ENCODE measurements at places on chromosomes 4 and X. TPM values are rescaled to one million over a fixed set of nuclear protein-coding genes. Genes with fewer than 3 reads are reported as not detected.

DCLK2 gene
- 0.71 TPM for total RNA-seq

DNA sequence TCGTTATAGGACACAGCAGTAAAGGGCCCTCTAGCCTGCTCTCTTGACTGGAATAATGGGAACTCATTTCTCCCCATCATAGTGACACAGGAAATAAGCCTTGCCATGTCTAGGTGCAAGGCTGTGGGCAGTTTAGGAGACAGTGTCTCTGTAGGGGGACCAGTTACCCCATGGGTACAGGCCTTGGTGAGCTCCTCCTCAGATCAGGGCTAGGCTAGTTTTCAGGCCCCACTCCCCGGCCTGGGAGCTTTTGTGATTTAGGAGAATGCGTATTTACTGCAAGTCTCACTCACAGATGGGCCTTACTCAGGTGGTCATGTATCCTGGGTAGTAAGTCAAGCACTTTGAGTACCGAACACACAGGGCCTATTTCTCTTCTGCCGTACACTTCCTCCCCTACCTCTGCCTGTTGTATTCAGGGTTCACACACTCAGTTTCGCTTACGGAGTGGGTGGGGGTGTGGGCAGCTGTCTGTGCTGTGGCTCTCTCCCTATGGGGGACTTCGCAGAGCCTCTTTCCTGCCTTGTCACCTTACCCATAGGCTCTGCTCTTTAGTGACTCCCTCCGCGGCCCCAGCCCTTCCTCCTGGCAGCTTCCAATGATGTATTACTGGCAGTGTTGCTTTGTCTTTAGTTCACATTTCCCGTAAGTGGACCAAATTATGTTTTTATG is 34.2 kb downstream of the FAM193A start:
- peak; percentile 63 for DNase-seq

DNA sequence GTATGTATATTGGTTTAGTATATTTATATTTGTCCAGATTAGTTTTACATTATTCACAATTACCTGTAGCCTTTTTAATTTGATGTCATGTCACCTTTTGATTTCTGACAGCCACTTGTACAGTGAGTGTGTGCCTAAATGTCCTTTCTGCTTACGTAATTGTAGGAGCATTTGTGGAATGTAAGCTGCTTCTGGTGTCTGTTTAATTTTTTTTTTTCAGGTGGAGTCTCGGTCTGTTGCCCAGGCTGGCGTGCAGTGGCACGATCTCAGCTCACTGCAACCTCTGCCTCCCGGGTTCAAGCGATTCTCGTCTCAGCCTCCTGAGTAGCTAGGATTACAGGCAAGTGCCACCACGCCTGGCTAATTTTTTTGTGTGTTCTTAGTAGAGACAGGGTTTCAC is 91.2 kb upstream of the XAGE2 start:
- DNase-seq, result no peak

CLTRN gene
- total RNA-seq, result not detected

- no peak for DNase-seq
These were observed 123.5 kb downstream of the PTPN13 start for GRCh38 chr4:86717651-86718050.

DNA sequence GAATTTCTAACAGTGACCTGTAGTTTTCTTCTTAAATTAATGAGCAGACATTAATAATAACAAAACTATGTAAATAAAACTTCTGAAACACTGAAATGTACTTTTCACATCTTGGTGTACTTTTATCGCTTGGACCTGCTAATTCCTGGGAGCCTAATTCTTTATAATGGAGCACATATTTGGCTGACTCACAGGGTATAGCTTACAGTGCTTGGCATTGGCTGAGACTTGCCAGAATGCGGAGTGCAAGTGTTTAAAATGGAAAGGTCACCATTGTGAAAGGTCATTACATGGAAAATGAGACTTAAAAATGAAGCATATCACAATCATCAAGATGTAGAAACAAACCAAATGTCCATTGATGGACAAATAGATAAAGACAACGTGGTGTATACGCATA is 137.3 kb upstream of the PDLIM3 start:
- no peak for DNase-seq

- no peak for DNase-seq
These were observed 339 bp downstream of the CUL4B start for GRCh38 chrX:120560405-120560841.

GRCh38 chrX:25206778-25207177 is 191.0 kb upstream of the ARX start:
- no peak for DNase-seq

GRCh38 chrX:136268051-136269048 is 17.1 kb upstream of the MAP7D3 start:
- DNase-seq, result no peak

GRCh38 chr4:127698789-127699200 is 31.4 kb upstream of the SLC25A31 start:
- no peak for DNase-seq

LRIT3 gene
- total RNA-seq, result 0.08 TPM

XAGE2 gene
- not detected for total RNA-seq

AVPR2 gene
- 1.9 TPM for total RNA-seq

TACR3 gene
- total RNA-seq, result not detected

GRCh38 chr4:33931026-33931425 is 2313.3 kb downstream of the ARAP2 start:
- DNase-seq, result no peak

DNA sequence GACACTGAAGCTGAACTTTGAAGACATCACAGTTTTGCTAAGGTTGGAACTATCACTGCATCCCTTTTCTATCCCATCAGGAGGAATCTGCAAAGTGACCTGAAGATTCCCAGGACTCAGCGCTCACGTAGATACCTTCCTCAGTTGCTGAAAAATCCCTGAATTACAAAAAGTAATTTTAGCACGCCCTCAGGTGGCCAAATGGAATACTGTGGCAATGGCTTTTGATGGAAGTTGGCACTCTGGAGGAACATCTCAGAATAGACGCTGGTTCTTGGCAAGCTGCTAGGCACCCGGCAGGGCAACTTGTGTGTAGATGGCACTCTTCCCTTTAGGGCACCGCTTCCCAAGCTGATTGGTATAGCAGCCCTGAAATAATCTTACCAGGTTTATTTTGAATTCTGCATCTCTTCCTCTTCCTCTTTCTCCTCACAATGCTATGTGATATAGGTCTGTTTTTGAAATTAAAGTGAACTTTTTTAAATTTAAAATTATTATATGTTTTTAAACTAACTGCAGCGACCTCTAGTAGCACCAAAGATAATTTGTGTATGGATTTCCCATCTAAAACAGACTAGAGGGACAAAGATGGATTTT is 16.3 kb upstream of the ESX1 start:
- peak; percentile 33 for DNase-seq

DNA sequence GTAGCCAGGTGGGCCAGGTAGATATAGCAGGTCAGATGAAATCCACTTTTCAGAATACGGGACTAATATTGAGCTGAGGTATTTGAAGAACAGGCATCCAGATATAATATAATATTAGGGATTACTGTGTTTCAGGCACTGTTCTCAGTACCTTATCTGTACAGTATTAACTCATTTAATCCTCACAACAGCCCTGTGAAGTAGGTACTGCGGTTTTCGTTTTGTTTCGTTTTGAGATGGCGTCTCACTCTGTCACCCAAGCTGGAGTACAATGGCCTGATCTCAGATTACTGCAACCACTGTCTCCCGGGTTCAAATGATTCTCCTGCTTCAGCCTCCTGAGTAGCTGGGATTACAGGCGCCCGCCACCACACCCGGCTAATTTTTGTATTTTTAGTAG is 129.6 kb downstream of the IL1RAPL2 start:
- no peak for DNase-seq

DNA sequence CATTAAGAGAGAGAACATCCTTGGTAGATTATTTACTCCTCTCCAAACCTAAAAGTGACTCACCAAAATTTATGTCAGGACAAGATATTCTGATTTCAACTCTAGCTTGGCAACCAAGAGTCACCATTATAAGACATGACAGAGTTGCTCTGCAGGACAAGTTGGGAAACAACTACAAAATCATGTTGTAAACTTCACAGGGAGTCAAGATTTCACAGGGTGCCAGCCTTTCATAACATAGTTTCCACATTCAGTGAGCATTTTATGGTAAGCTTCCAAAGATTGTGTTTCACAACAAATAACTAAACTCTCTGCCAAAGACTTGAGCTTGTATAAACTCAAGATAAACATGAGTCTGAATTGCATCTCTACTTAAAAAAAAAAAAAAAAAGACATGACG is 121.0 kb upstream of the DIAPH2 start:
- no peak for DNase-seq

STK26 gene
- total RNA-seq, result 0.79 TPM

JCHAIN gene
- 2.2 TPM for total RNA-seq

ODAPH gene
- total RNA-seq, result not detected

DNA sequence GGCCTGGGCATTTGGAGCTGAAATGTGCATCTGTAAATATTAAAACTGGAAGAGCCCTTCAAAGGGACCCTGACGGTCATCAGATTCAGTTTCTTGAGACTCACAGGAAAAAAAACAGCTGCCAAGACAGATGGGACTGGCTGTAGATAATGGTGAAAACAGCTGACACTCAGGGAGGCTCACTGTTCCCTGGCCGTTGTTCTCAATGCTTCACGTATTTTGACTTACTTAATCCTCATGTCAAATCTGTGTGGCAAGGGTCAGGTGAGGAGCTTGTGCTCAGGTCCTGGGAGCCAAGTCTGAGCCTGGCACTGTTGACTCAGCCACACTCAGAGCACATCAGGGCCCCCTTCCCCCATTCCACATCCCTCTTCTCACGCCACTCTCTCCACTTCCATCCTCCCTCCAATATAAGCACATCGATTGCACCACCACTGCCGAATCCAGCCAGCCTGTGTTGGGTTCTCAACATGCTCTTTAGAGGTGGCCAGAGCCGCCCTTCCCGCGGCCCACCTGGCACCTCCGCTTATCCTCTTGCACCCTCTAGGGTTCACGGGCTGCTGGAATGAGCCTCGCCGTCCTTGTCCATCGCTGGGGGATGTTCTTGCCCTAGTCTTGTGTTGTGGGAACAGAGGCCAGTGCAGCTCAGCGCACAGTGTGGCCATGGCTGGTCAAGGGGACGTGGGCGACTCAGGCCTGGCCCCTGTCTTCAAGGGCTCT is 40.1 kb downstream of the EVC start:
- DNase-seq, result no peak

DNA sequence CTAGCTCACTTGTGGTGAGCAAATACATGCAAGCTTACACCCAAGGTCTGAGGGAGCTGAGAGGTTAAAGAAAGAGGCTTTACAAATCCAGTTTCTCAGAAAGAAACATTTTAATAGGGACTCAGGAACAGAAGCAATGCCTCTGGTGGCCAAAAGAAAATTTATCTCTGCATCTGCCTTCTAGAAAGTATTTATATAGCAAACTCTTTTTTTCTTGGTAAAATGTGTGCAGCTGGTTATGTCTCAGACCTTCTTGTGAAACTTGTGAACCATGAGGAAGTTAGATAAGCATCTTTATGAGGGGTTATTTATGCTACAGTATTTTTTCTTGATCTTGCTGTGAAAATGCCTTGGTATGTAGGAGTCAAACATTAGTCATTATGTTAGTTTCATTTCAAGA is 48.5 kb upstream of the CYSLTR1 start:
- no peak for DNase-seq

FGD1 gene
- 0.84 TPM for total RNA-seq

DNA sequence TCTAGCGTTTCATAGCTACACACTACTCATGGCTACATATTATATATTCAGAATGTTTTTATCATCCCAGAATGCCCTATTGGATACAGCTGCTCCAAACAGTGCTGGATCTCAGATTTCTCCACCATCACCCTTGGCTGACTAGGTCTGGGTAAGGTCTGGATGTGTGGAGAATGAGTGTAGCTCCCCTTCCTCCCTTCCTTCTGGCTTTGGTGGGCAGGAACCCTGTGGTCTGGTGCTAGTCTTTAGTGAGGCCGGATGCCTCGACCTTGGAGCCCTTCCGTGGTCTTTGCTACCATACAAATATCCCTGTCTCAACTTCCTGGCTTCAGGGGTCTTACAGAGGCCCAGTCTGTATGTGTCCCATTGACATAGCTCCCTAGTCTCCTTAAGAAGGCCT is 52.1 kb upstream of the KDR start:
- no peak for DNase-seq

DOK7 gene
- 48.6 TPM for total RNA-seq

DNA sequence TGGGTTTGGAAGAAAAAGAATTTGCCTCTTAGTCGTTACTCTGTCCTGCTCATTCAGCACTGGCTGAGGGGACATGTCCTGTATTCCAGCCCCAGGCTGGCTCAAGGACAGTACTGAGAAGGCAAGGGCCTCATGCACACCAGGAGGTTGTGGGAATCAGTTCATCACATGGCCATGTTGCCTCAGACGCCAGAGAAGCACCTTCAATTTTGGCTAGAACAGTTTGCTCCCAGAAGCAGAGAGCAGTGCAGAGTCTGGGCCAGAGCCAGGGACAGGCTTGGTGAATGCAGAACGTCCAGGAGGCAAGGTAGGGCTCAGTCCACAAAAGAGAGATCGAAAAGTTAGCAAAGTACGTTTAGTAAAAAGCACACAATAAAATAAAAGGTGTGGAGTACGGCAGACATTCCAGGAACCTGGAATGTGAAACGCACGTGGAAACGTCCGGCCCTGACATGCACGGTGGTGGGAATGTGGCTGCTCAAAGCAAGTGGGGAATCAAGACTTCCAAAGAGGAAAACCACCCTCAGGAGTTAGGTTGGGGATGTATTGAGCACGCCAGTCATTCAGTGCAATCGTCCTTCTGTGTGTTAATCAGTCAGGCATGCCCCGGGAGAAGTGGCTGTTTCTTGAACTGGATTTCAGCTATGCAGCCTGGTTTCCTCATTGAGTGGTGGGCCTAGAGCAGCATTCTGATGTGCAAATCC is 1.2 kb upstream of the SLC2A9 start:
- no peak for DNase-seq

TRPC5OS gene
- total RNA-seq, result not detected

DNA sequence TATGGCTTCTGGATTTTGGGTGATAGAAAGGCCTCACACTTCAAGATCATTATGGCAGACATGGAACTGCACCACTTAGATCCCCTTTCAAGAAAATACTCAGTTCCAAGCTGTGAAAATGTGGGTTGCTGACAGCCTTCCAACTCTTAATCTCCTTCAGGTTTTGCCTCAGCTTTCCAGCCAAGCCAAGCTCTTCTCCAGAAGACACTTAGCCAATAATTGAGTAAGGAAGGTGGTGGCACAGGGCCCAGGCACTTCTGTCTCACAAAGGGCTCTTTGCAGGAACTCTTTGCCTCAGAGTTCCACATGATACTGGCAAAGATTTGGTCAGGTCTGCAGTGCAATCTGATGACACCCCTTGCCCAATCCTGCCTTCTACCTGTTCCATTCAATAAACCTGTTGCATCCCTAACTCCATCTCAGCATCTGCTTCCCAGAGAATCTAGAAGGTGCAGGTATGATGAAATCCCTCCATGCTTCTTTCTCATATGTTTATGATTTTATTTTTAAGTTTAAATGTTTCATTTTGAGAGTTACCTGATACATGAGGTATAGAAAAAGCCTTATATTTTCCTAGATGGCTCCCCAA is 30.6 kb downstream of the ANXA5 start:
- DNase-seq, result peak; percentile 49

Measured in psoas muscle (tissue), 8 donors.